ENCODE measurements at places on chromosomes 2 and 18. TPM values are rescaled to one million over a fixed set of nuclear protein-coding genes. Genes with fewer than 3 reads are reported as not detected.

- peaks cover 51% of the 10 kb centered on the region for H3K4me1 ChIP-seq
- peak overlapping the region; percentile 44 for H3K27ac ChIP-seq
- no peaks in the 10 kb centered on the region for H3K36me3 ChIP-seq
These were observed 61.1 kb upstream of the UGP2 start for GRCh38 chr2:63780518-63781155.

DNA sequence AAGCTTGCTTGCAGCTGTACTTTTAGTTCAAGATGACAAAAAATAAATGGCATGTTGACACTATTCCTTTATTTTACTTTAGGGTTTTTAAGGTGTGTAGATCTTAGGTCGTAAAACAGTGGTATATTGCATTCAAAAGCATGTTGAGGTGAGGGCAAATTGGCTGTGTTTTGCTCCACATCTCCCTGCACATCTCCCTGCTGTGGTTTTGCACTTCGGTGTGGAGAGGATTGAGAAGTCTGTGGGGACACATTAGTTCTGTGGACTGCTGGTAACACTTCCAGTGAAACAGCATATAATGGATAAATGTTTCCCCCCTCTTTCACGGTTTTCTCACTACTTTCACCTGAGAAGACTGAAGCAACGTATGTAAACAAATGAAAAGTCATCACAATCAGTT is 25.1 kb downstream of the C2orf74 start:
- H3K4me3 ChIP-seq: no peak overlapping the region
- H3K27me3 ChIP-seq: no peaks in the 10 kb centered on the region
- H3K36me3 ChIP-seq: peaks cover 78% of the 10 kb centered on the region
- H3K4me1 ChIP-seq: peaks cover 12% of the 10 kb centered on the region
- DNase-seq: no peak

DNA sequence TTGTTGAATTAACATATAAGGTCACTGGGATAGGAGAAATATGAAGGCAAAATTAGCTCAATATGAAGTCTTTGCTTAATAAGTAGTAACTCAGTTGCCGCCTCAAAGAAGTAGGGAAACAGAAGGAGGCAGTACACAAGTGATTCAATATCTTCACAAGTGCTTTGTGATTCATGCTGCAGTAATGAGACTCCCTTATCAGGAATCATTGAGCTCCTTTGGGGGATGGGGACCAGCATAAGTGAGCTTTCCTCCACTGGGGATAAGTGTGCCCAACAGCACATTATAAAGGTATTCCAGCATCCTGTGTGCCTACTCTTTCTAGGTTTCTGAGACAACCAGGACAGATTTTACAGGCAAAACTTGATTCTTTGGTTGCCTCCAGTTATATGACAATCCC is 323.4 kb upstream of the UBE2E3 start:
- peaks cover 20% of the 10 kb centered on the region for H3K4me1 ChIP-seq
- H3K27me3 ChIP-seq: no peaks in the 10 kb centered on the region
- no peak overlapping the region for H3K27ac ChIP-seq
- no peak overlapping the region for H3K4me3 ChIP-seq

COX5B gene
- total RNA-seq: 346 TPM

GRCh38 chr2:193332941-193333340 is 1138.2 kb upstream of the TMEFF2 start:
- H3K4me3 ChIP-seq: no peak overlapping the region
- H3K36me3 ChIP-seq: no peaks in the 10 kb centered on the region
- H3K27ac ChIP-seq: no peak overlapping the region

DNA sequence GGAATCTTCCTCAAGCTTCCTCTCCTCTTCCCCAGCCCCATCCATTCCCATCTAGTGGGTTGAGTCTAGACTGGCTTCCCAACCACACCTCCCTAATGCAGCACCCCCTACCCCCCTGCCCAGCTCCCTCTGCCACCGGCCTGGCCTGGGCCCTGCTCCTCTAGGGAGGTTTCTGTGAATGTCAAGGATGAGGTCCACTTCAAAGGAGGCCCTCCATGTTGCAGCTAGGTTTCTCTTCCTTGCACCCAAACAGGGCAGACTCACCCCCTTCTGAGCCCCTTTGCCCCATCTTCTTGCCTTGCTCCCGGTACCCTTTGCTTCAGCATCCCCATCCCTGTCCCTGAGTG is 18.3 kb downstream of the EMX1 start:
- no peak overlapping the region for H3K27ac ChIP-seq
- peaks cover 46% of the 10 kb centered on the region for H3K4me1 ChIP-seq
- H3K36me3 ChIP-seq: peaks cover 10% of the 10 kb centered on the region
- H3K4me3 ChIP-seq: no peak overlapping the region

- DNase-seq: peak; percentile 18
- 0 out of 2 replicates have a peak, but pooled peaks cover 3% of the 10 kb centered on the region for H3K4me1 ChIP-seq
- no peak overlapping the region for H3K4me3 ChIP-seq
- H3K36me3 ChIP-seq: no peaks in the 10 kb centered on the region
These were observed 102.2 kb downstream of the KIAA1328 start for GRCh38 chr18:36931106-36931505.

DNA sequence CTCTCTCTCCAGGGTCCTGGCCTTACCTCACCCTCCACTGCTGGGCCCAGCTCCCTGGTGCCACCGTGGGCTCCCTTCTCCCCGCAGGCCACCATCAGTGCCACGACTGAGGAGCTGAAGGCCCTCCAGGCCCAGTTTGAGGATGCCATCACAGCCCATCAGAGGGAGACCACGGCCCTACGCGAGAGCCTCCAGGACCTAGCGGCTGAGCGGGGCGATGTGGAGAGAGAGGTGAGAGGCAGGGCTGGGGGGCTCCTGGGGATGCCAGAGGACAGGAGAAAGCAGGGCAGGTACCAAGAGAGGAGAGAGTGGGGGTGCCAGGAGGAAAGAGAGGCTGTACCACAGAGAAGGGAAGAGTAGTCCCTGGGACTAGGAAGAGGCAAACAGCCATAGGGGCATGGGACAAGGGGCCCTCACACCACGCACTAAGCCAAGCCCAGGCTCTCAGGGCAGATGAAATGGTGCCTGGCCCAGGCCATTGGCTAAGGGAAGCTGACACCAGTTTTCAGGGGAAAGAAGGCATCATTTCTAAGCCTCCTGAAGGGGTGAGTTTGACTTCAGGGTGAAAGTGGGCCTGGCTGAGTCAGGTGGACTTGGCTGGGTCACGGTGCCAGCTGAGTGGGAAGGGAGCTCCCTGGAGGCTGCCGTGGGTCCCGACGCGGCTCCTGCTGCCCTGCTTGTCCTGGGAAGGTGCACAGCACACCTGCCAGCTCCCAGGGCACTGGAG is 39.0 kb upstream of the SNED1 start:
- H3K4me3 ChIP-seq: no peak overlapping the region
- no peak for DNase-seq
- no peaks in the 10 kb centered on the region for H3K27me3 ChIP-seq

GRCh38 chr2:230886671-230887071 is 21.9 kb downstream of the ITM2C start:
- H3K36me3 ChIP-seq: no peaks in the 10 kb centered on the region
- H3K27me3 ChIP-seq: no peaks in the 10 kb centered on the region
- no peak overlapping the region for H3K4me3 ChIP-seq
- peaks cover 25% of the 10 kb centered on the region for H3K4me1 ChIP-seq
- no peak for DNase-seq

GRCh38 chr18:57035590-57035989 is 111.3 kb upstream of the BOD1L2 start:
- no peak overlapping the region for H3K27ac ChIP-seq
- no peaks in the 10 kb centered on the region for H3K36me3 ChIP-seq
- DNase-seq: no peak
